Activated CD4-positive, alpha-beta T cell treated with anti-CD3 and anti-CD28 coated beads for 36 hours (primary cell): ENCODE measurements at places on chromosomes 5 and 9.

DNA sequence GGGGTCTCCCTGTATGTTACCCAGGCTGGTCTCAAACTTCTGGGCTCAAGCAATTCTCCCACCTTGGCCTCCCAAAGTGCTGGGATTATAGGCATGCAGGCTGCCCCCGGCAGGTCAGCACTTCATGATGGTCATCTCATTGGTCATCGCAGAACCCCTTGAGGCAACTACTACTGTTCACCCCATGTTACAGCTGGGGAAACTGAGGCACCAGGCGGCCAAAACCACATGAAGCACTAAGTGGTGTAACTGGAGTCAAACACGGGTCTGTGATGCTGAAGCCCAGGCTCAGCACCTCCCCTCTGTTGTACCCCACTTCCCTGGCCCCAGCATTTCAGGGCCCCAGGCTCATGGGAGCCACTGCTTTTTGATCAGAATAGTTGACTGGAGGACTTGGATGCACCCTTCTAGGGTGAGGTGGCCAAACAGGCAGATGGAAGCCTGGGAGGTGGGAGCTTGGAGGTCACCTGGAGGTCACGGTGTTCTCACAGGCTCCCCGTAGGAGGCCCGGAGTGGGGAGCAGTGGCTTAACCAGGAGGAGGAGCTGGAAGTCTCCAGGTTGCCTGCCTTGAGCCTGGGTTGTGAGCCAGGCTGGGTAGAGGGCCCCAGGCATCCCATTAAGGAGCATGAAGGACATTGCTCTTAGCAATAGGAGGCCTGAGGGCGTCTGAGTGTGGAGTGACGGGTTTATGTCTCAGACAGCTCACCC lies 57.3 kb upstream of the RPL26L1 start:
- no peak for DNase-seq

DNA sequence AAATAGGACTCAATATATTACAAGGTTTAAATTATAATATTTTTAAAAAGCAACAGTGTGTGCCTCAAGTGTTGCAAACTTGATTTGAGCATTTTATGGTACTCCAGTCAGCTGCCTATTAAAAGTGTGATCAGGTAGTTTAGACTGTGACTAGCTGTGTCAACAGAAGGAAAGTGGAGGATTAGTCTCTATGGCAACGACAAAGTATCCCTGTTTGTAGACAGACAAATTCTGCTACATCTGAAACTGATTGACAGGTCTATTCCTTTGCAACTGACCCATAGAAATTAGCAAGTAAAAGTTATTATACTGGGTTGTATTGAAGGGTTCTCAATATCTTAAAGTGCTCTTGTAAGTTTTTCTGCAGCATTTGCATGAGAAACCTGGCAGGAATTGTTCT lies 249.8 kb upstream of the ARRDC3 start:
- DNase-seq = no peak

DNA sequence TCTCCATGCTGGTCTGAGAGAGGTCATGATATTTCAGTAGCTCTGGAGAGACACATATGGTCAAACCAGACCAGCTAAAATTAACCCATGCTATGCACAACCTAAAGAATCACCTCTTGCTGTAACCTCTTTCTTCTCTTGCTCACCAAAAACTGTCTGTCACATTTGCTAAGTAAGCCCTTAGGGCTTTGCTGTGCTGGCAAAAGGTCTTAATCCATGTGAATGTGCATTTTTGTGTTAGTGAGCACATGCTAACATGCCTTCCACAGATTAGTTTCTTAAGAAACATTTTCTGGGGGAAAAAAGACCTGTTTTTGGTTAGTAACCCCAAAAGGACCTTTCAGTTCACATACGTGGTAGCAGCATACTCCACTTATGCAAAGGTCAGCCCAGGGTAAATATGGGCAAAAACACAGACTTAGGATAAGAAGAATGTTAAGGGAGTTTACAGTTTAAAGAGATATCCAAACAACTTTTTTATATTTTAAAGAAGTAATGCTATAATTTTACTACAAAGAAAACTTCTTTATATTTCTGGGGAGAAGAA lies 124.2 kb upstream of the CCDC152 start:
- no peak for DNase-seq

DNA sequence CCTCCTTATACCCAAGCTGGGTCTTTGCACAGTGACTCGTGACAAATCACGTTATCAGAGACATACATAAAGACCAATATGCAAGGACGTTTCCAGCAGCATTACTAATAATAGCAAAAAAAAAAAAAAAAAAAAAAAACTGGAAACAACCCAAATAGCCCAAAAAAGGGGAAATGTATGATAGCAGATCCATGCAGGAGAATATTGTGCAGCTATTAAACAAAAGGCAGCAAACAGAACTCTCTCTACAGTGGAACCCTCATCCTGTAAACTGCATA lies 37.7 kb downstream of the C5orf15 start:
- DNase-seq = no peak

DNA sequence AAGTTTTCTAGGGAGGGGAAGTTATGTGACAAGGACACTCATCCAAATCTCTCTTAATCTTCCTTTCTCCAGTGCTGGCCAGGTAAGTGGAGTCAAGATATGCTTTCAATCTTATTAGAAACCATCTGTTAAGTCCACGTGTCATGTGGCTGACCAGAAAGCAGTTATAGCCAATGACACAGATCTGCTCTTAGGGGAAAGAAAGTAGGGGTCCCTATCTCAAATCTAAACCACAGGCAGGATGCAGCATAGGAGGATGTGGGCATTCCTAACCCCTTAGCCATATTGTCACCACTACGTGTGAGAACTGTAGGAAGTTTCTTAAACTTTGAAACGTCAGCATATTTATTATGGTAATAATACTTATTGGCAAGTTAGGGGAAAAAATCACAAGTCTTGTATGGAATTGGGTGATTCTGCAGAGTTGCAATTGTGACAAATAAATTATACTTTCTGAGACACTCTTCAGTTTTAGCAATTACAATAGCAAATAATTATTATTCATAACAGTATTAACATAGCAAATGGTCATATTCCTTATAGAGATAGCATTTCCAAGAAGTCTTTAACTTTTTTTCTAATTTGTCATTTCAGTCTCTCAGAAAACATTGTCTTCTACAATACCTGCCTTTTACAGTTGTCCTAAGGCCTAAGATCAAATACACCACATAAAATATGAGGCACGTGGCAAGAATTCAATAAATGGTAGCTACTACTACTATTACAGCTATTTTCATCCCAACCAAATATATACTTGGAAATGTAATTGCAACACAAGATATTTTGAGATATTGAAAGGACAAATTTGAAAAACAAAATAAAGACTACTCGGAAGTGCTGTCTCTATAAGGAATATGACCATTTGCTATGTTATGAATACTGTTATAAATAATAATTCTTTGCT lies 236.9 kb downstream of the PDE4D start:
- no peak for DNase-seq

GRCh38 chr5:116681334-116682013 lies 106.9 kb upstream of the SEMA6A start:
- no peak for DNase-seq

DNA sequence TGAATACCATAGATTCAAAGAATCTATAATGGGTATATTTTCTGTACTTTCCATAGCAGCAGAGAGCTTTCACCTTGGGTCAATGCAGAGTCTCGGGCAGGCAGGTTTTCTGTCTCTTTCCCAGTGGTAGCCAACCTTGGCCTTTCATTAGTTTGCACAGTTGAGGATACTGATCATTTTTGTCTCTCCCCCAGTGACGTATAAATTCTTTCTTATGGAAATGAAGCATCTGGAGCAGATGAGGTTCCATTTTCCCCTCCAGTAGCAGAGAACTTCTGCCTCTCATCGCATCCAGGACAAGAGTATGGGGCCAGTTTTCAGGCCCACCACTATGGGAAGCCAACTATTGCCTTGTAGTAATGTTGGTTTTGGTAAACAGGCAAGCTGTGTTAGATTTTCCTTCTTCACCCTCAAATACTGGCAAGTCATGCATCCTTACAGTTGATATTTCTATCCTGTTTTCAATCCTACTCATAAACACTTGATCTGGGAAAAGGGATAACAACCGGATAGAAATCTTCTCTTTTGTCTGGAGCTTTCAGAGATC lies 845.2 kb upstream of the CDH18 start:
- DNase-seq = no peak

DNA sequence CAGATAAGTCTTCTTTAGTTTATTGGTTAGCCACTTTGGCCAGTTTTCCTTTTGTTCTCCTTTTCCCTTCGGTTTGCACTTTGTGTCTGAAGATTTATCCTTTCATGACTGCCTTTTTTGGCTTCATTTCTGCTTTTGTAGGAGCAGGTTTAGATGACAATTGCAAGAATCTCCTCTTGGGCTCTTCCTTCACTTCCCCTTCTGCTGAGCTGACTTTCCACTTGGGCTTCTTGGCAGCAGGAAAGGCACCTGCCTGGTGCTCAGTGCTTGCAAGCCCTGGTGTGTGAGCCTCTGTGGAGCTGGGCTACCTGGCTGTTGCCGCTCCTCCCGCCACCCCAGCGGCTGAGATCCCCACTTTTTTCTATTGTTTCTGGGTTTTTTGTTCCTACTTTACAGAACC lies 7.3 kb downstream of the CCDC112 start:
- no peak for DNase-seq

DNA sequence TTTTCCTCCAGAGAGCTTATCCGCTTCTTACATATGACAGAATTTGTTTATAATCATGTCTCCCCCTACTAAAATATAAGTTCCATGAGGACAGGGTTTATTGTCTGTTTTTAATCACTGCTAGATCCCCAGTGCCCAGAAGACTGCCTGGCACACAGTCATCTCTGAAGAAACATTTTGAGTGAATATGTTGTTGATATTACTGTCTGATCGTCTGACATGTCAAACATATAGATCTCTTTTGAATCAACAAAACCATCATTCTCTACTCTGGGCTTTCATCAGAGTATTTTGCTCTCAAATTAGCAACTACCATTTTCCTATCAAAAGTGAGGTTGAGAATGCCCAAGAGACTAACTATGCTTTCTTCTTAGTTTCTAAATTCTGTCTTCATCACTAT lies 67.3 kb upstream of the SHISAL2B start:
- no peak for DNase-seq

DNA sequence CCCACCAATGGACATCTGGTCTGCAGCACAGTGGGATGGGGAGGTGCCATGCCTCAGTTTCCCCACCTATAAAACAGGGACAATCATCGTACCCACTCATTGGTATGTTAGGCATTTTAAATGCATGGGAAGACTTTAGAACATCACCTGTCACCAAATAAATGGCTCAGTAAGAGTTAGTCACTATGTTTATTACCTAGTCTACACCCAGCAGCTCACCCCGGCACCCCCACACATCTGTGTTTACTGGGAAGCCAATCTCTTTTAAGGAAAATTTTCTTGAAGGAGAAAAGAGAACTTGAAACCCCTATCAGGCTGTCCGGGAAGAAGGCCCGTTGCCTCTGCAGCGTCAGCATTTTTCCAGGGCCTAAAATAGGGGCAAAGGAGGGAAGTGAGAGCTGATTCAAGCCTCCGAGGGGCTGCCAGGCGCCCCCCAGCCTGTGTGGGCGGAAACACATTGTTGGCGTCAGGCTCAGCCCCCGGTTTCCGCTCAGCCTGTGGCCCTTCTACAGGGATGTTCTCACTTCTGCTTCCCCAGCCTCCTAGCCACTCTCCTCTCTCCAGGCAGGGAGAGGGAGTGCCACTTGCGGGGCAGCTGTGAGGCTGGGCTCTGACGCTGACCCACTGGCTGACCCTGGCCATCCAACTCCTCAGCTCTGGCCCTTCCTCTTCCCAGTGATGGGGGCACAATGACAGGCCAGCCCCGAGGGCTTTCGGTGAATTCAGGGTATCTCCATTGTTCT lies 4.6 kb downstream of the CSF1R start:
- no peak for DNase-seq

- DNase-seq = no peak
Observed at GRCh38 chr9:89613912-89614892, 9.4 kb downstream of the GADD45G start.

- no peak for DNase-seq
Observed at GRCh38 chr5:14240359-14240758, 97.2 kb downstream of the TRIO start.

GRCh38 chr9:32590476-32590875 lies 17.5 kb upstream of the NDUFB6 start:
- no peak for DNase-seq

GRCh38 chr5:181223729-181224389 lies 778 bp downstream of the TRIM41 start:
- peak; percentile 73 for DNase-seq

DNA sequence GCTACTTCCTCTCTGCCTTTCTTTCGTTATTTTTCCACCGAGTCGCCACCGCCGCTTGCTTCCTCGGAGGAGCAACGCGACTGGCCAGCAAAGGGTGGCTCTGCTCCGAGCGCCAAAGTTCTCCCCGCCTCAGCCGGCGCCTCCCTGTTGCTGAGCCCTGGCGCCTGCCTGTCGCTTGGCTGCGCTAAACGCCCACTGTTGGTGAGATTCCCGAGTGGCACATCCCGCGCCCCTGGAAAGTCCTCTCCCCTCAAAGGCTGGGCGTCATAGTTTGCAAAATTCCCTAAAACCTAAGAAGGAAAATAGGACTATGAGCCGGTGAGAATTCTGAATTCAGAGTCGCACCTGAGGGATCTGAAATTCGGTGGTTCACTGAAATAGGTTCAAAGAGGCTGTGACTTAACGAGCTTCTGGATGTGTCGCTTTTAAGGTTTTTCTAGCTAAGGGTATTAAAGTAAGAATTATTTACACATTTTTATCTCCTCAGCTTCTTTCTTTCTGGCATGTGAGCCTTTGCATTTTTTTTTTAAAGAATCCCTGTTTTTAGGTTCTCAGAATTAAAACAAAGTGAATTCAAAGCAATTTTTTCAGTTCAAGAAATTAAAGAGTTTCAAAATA lies at the start of gene GRIN3A:
Gene GRIN3A, minus strand, starts transcription at position 82 of the 618 bp plus-strand sequence. CDS start 668 bp downstream, outside the sequence.
- peak; percentile 13 for DNase-seq

DNA sequence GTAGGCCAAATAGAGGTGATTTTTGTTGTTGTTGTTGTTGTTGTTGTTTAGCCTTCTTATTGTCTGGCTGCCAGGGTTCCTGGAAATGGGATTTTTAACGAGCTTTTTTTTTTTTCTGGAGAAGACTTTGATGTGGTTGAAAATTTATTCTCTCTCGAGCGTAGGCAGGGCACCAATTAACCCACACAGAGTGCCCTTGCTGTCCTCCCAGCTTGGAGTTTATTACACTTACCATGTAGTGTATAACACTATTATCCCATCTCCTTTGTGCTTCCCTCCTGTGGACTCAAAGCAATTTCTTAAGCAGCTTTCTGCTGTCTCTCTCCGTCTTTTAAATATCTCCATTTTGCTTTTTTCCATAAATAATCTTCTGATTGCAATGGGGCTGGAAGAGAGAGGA lies 57.4 kb downstream of the OR2K2 start:
- DNase-seq = no peak

- DNase-seq = no peak
Observed at GRCh38 chr5:179298181-179298993, 46.9 kb downstream of the ADAMTS2 start.

DNA sequence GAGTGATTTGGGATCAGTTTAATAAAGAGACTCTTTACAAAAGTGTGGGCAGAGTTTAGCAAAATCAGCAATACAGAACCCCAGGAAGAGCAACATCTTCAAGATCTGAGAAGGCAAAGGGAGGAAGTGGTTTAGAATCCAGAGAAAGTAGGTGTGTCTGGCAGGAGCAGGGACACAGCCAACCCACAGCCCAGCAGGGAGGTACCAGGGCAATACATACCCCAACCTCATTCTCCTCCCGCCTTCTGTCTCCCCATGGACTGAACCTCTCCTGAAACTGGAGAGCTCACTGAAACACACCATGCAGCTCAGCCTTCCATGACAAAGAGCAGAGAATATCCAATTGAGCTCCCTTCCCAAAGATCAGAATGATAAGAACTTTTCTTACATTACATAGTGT lies 283.4 kb downstream of the PRELID2 start:
- DNase-seq = no peak
